ENCODE measurements at places on chromosomes 12 and 14.
A peak's percentile ranks its signal among the peaks of the same experiment; 100 is the strongest.

DNA sequence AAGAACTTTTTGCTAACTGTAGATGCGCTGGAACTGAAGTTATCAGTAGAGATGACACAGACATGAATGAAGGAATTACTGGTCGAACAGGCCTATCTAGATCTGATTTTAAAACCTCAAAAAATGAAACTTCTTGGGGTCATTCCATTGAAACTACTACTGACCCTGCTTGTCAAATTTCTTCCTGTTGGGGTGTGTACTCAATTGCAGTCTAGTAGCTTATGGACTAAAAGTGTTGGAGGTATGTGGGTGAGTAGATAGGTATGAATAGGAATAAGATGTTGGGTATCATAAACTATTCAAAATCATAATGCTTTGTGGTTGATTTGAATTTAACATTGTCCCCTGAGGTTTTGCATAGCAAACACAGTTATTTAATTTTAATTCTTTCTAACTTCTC lies 9.2 kb downstream of the APOLD1 start:
- no peak for DNase-seq

- DNase-seq, result no peak
Observed at GRCh38 chr14:52607061-52607460, 54.4 kb downstream of the GPR137C start.

DNA sequence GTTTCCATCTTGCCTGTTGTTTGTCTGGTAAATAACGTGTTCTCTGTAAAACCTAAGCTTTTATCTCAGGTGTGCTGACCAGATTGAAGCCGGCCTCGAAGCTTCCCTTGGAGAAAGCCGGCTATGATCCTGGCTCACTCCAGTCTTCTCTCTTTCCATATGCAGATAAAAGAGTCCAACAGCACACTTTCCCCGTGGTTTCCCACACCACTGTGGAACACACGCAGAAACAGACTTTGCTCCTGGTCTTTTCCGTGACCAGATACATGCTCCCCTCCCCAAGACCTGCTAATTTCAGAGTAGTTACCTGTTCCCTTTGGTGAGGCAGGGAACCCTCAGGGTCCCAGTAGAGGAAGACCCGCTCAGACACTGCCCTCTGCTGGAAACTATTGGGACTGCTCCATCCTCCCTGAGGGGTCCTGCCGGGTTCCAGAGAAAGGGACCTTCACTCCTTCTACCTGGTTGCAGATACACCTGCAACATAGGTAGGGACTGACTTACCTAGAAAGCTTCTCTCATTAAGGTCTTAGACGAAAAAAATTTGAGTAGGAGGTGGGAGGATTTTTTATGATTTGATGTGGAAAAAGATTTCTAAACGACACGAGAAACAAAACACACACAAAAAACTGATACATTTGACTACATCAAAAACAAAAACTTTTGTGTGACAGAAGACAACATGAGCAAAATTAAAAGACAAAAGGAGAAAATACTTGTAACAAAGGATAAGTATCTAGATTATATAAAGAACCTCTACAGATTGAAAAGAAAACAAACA lies 415.4 kb upstream of the CCDC196 start:
- DNase-seq, result peak; percentile 24

DNA sequence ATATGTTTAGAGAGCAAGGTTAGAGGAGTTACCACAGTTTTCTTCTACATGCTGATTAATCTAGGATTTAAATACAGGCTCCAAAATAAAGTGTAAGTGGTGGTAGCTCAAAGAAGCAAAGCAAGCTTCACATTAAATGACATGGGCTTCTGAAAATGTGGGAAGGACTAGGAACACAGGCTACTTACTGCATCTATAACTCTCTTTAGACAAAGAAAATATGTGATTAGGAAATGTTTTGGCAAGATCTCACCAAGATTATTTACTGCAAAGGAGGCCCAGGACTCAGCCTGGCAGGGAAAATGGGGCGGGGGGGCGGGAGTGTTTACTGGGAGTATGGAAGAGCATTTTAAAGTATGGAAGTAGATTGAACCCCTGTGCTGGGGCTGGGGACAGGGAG lies 39.4 kb downstream of the ETV6 start:
- DNase-seq, result no peak

- no peak for DNase-seq
Observed at GRCh38 chr12:53754633-53755264, 3.0 kb upstream of the CISTR start.

GRCh38 chr12:26126340-26127284 lies 1.8 kb upstream of the BHLHE41 start:
- DNase-seq, result peak; percentile 81

- no peak for DNase-seq
Observed at GRCh38 chr12:56898938-56899337, 35.3 kb downstream of the SDR9C7 start.

- DNase-seq, result no peak
Observed at GRCh38 chr12:28870839-28871440, 278.1 kb upstream of the FAR2 start.

DNA sequence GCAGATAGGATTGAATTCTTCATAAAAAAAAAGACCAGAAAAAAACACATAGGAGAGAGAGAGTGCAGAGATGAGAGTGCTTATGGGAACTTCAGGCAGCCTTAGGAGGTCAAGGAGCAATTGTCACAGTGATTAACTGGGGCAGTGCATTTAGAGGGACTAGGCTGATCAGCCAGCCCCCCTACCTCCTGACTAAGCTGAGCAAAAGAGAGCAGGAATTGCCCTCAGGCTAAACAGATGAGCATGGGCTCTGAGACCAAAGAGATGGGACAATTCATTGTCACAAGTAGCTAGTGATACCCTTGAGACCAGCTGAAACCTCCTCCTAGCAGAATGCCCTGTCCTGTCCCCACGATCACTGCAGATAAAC lies 124.0 kb downstream of the BTG1 start:
- DNase-seq, result no peak
